ENCODE measurements at places on chromosomes 13 and 19.

DNA sequence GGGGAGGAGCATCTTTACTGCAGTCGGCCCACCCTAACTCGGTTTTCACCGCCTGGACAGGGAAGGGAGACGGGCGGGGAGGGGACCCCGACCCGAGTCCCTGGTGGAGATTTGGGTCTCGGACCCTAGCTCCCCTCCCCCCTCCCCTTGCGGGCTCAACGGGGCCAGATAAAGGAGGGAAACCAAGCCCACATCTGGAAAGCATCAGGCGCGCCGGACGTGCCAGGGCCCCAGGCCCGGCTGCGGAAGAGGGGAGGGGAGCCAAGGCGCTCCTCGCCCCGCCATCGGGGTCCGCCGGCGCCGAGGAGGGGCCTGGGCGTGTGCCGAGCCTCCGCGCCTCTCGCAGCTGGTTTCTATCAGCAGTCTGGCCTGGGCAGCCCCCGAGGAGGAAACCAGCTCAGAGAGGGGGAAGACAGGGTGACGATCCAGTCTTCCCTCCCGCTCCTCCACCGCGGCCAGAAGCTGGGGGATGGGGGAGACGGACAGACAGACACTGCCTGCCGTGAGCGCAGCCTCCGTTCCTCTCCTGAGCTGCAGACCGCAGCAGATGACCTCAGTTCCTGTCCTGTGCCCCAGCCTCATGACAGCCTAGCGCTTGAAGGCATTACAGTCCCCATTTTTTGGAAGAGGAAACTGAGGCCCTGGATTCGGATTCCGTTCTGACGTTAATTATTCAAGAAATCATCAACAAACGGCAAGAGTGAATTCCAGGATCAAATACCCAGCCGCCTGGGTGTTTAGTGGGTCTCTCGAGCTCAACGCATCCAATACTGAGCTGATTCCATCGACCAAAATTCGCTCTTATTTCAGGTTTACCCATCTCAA, 3.6 kb upstream of the GNG8 start:
- DNase-seq = no peak

- DNase-seq = no peak
These were observed 19.2 kb upstream of the UQCR11 start for GRCh38 chr19:1624458-1624857.

- peak; percentile 61 for DNase-seq
These were observed 2.0 kb downstream of the PTH2 start for GRCh38 chr19:49421039-49421877.

DNA sequence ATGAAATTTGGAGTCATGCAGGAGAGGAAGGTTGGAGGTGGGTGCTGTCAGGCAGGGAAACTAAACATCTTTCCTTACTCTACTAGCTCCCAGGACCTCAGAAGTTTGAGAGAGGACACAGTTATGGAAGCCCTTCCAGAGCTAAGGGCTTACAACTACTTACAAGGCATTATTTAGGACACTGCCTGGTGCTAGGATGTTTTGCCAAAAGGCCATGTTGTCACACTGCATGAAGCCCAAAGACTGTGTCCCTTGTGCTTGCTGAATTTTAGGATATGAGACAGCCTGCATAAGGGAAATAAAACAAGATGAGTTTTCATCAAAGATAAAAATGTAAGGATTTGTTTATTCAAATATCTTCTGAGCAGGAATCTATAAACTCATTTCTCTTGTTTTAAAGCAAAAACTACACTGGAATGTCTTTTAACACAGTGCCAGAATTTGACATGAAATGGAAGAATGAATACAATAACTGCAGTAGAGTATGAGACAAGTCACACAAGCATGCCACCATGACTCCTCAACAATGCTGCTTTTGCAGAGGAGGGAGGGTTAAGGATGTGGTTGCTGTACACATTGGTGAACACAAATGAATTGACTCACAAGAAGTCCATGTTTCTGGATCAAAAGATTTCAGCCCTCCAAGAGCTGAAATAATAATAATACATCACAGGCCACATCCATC, 258.4 kb downstream of the SPRY2 start:
- DNase-seq = no peak

GRCh38 chr19:50362656-50363424, 2.6 kb downstream of the NAPSA start:
- no peak for DNase-seq

- no peak for DNase-seq
These were observed 476.5 kb downstream of the MYO16 start for GRCh38 chr13:109105899-109106298.

GRCh38 chr19:55197528-55197927, 11.8 kb downstream of the PTPRH start:
- DNase-seq = no peak

- peak; percentile 58 for DNase-seq
These were observed 191.8 kb upstream of the NBEA start for GRCh38 chr13:34750078-34750931.

DNA sequence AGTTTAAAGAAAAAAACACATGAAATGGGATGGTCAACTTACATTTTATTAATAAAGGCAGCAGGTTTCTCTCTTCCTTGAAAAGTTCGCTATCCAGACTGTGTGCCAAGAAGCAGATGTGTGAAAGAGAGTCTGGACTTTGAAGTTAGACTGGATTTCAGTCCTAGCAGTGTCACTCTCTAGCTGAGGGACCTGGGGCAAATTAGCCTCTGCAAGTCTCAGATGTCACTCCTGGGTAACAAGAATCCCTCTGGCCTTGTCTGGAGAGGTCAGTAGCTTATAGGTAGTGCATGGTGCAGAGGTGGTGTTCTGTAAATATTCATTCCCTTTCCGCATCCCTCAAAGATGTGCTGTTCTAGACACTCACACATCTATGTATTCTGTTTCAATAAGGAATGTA, 187.6 kb upstream of the RNF113B start:
- DNase-seq = no peak

GRCh38 chr13:49213539-49213938, 6.6 kb upstream of the MLNR start:
- no peak for DNase-seq

GRCh38 chr13:110546926-110547325, 14.6 kb downstream of the RAB20 start:
- DNase-seq = no peak

- peak; percentile 65 for DNase-seq
These were observed 44.0 kb upstream of the GAS6 start for GRCh38 chr13:113907635-113908617.

DNA sequence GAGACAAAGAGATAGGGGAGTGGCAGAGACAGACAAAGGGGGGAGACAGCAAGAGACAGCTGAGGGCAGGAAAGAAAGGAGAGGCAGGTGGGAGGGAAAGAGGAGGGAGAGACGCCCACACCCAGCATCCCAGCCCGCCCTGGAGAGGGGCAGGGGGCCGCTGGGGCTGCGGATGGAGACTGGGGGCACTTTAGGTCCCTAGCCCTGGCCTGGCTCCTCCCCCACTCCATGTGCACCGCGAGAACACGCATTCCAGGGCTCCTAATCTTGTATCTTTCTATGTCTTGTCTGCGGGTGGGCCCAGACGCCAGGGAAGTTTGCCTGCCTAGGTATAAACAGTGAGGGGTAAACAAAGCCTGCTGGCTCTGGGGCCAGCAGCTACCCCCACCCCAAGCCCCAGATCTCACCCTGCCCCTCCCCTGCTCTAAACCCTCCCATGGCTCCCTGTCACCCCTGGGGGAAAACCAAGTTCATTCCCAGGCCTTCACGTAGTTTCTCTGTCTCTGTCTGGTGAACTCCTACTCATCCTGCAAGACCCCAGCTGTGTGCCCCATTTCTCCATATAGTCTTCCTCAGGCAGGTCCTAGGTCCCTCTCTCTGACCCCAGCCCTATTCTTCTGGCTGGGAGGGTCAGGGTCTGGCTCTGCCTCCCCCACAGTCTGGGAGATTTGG, 5.7 kb downstream of the TLE5 start:
- DNase-seq = no peak

DNA sequence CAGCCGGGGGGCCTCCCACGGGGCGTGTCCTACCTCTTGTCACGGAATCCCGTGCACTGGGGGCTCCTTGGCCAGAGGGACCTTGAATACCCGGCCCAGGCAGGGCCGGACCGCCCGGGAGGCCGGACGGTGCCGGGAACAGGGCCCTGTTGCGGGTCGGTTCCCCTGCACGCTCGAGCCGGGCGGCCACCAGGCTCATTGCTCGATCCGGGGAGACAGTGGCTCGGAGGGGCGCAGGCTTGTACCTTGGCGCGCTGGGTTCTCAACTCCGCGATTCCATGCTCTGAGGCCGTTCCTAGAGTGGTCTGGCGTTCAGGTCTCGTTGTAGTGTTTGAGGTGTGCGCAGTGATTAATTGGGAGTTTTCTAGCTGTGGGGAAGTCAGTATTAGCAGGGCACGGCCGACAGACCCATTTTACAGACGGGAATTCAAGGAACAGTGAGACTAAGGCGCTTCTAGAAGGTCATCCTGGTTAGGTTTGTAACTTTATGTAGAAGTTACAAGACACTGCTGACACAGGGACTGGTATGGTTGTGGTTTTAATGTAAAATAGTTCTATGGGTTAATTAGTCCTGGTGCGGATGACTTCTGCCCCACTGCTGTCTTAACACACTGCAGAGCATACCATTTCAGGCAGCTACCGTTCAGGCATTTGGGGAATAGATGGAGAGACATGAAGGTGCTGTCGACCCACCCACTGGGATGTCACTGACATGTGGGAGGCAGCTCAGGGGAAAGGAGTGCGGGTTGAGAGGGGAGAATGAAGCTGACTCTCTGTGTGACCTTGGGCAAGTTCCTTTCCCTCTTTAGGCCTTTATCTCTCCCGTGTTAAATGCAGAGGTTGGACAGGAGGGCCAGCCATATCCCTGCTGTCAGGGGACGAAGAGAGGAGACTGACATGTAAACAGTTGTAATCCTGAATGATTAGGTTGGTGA, 592 bp downstream of the CLPTM1 start:
- no peak for DNase-seq

DNA sequence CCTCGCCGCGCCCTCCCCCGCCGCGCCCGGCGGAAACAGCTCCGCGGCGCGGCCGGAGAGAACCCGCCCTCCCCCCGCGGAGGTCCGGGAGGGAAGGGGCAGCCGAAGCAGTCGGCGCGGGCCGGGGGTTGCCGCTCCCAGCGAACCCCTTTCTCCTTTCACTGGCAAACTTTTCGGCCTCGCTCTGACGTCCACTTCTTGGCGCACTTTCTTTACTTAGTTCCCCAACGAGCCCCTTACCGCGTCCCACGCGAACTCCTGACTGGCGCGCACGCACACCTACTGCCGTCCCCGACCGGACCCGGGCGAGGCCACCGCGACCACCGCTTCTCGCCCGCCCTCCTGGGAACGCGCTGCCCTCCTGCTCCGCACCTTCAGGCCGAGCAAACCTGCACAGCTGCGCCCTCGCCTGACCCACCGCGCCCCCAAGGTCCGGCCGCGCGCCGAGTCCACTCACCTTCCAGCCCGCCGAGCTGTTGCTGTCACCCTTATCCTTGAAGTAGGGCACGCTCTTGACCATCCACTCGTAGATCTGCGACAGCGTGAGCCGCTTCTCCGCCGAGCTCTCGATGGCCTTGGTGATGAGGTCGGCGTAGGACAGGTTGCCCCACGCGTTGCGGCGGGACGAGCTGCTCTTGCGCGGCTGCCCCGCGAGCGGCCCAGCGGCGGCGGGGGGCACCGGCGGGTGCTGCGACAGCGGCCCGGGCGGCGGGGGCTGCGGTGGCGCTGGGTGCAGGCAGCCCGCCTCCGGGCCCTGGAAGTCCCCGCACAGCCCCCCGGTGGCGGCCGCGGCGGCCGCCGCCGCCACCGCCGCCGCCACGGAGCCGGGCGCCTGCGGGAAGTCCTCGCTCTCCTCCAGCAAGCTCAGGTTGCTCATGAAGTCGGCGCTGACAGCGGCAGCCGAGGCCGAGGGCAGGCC, 1.1 kb downstream of the FOXO1 start:
- no peak for DNase-seq

- no peak for DNase-seq
These were observed 127.6 kb downstream of the SOX1 start for GRCh38 chr13:112194579-112194978.

GRCh38 chr13:112693831-112694497, 4.1 kb downstream of the ATP11A start:
- DNase-seq = no peak

- DNase-seq = peak; percentile 24
These were observed 605 bp downstream of the CAPNS1 start for GRCh38 chr19:36140304-36141038.

DNA sequence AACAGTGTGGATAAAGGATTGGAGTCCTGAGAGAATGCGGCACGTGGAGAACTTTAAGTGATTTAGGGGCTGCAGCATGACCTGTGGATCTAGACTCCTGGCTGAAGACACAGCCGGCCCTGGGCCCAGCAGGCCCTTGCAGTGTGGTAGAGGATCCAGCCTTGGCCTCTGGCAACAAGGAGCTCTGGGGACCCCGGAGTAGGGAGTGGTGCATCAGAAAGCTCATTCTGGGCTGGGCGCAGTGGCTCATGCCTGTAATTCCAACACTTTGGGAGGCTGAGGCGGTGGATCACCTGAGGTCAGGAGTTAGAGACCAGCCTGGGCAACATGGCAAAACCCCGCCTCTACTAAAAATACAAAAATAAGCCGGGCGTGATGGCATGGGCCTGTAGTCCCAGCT, 76.0 kb downstream of the CHST8 start:
- no peak for DNase-seq

DNA sequence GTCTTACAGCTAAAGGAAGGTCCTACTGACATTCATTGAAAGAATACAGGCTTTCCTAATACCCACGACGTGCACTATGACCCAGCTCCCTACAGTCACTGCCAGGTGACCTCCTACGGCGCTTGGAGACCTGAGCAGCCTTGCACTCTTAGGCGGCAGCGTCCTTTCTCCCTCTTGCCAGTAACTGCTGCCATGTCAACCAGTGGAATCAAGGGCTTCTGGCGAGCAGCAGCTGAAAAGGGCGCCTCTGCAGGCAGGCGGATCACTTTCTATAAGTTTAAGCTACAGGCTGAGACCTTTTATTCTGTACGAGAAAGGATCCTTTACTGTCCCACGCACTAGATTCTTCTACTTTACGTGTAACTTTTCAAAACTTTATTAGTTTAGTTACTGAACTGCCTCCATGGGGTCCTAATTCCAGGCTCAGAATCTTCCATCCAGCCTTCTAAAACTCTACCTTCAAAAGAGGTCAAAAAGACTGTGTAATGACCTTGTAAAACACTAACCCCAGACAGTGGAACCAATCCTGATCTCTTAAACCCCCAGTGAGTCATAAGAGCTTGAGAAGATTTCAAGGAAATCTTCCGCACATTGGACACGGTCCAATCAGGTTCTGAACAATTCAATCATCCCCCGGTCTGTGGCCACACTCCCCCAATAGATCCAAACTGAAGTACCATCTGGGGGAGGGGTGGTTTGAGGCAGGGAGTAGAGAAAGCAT, 1.9 kb downstream of the KCTD12 start:
- peak; percentile 40 for DNase-seq

GRCh38 chr13:33250609-33251008, 34.9 kb downstream of the STARD13 start:
- no peak for DNase-seq

DNA sequence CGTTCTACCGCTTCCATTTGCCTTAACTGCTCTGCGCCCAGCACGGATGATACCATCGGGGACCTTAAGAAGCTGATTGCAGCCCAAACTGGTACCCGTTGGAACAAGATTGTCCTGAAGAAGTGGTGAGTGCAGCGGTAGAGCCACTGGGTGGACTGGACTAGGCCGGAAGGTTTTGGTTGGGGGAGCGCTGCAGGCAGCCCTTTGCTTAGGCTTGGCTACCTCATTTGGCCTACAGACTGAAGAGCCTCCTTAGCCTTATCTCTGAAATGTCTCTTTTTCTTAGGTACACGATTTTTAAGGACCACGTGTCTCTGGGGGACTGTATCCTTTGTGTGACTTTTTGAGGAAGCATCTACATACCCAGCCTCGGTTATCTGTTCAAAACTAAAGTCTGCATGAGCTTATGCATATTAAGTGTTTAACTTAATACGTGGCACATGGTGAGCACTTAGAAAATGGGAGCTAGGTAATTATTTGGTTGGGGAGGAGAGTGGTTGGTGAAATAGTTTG, 889 bp downstream of the UBL5 start:
- DNase-seq = no peak

GRCh38 chr13:111912991-111913760, 153.8 kb upstream of the SOX1 start:
- DNase-seq = no peak

Data from NCI-H1092 (cell line).